ENCODE measurements at places on chromosomes 16 and 17. TPM values are rescaled to one million over a fixed set of nuclear protein-coding genes. Genes with fewer than 3 reads are reported as not detected.

The HS3ST3A1 gene
- total RNA-seq, result not detected

The KRTAP3-1 gene
- not detected for total RNA-seq

The CHST4 gene
- 21.8 TPM for total RNA-seq

The KRT25 gene
- total RNA-seq, result not detected

- H3K27me3 ChIP-seq, result no peaks in the 10 kb centered on the region
- no peak overlapping the region for H3K27ac ChIP-seq
- H3K4me1 ChIP-seq, result no peaks in the 10 kb centered on the region
Measured at GRCh38 chr16:10013364-10013763, 168.9 kb downstream of the GRIN2A start.

- peaks cover 5% of the 10 kb centered on the region for H3K4me1 ChIP-seq
- H3K36me3 ChIP-seq, result no peaks in the 10 kb centered on the region
- DNase-seq, result no peak
- no peak overlapping the region for H3K27ac ChIP-seq
Measured at GRCh38 chr16:71985262-71985974, 14.8 kb downstream of the PKD1L3 start.

- H3K27me3 ChIP-seq, result no peaks in the 10 kb centered on the region
- H3K4me1 ChIP-seq, result peaks cover 17% of the 10 kb centered on the region
Measured at GRCh38 chr16:50037662-50038220, 12.7 kb downstream of the CNEP1R1 start.

- H3K36me3 ChIP-seq, result no peaks in the 10 kb centered on the region
- no peak overlapping the region for H3K4me3 ChIP-seq
- H3K27me3 ChIP-seq, result no peaks in the 10 kb centered on the region
Measured at GRCh38 chr16:22030087-22030812, 22.3 kb downstream of the MOSMO start.

- no peaks in the 10 kb centered on the region for H3K36me3 ChIP-seq
- no peaks in the 10 kb centered on the region for H3K4me1 ChIP-seq
- no peaks in the 10 kb centered on the region for H3K27me3 ChIP-seq
- H3K4me3 ChIP-seq, result no peak overlapping the region
- no peak overlapping the region for H3K27ac ChIP-seq
- DNase-seq, result no peak
Measured at GRCh38 chr16:11278681-11279628, 2.2 kb downstream of the PRM1 start.

- H3K36me3 ChIP-seq, result no peaks in the 10 kb centered on the region
- H3K27me3 ChIP-seq, result no peaks in the 10 kb centered on the region
- H3K27ac ChIP-seq, result no peak overlapping the region
- no peak for DNase-seq
Measured at GRCh38 chr17:13409455-13409854, 192.3 kb downstream of the HS3ST3A1 start.

DNA sequence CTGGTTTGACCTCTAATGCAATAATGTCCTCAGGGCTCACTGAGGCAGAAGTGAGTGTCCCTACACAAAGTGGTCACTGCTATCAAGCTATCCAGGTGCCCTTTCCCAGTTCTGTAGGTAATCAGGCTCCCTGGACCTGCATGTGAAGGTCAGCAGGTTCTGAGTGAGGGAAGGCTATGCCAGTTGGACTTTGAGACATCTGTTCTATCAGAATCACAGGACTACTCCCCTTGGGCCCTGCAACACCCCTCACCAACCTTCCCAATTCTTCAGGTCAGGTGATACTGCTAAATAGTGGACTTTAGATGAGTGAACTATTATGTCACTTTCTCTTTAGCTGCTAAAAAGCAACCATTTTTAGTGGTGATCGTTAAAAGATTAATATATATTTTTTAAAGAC, 37.6 kb downstream of the ZZEF1 start:
- peaks cover 30% of the 10 kb centered on the region for H3K36me3 ChIP-seq
- H3K27me3 ChIP-seq, result no peaks in the 10 kb centered on the region
- no peak overlapping the region for H3K4me3 ChIP-seq
- no peak for DNase-seq
- H3K27ac ChIP-seq, result no peak overlapping the region
- H3K4me1 ChIP-seq, result peaks cover under 1% of the 10 kb centered on the region

- no peaks in the 10 kb centered on the region for H3K27me3 ChIP-seq
- H3K36me3 ChIP-seq, result no peaks in the 10 kb centered on the region
- no peak overlapping the region for H3K4me3 ChIP-seq
Measured at GRCh38 chr16:85757341-85757822, 6.5 kb upstream of the C16orf74 start.

Data from body of pancreas (tissue), 4 donors.